ENCODE measurements at places on chromosomes 5 and 9.

DNA sequence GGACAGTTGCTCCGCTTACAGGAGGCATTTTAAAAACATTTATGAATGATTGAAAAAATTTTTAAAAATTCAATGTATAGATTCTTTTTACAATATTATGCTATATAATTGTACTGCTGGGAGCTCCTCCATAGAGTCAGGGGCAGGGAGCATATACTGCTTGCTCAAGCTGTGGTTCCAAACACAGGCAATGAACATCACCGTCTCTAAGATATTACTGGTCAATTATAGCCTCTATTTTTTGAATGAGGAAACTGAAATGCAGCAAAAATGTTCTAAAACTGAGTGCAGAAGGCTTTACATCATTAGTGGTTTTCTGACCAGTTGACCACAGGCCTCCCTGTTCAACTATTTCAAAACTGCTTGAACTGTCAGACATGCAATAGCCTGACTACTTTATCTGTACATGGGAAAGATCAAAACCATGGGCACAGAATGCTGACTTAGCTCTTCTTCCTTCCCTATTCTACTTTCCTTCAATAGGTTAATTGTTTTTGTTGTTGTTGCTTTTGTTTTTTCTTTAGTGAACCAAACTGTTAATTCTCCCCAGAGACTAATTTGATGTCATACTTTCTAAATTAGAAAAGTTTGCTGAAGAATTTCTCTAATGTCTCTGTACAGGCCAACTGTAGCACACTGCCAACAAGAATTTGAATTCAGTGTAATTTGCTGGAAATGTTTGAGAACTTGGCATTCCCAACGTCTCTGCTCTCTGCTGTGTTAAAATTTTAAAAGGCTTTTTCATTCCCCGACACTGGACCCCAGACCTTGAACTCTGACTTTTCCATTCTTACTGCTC, 107.6 kb upstream of the MPDZ start:
- DNase-seq = no peak

GRCh38 chr9:128846680-128847030, 17.1 kb upstream of the SPOUT1 start:
- DNase-seq = no peak

DNA sequence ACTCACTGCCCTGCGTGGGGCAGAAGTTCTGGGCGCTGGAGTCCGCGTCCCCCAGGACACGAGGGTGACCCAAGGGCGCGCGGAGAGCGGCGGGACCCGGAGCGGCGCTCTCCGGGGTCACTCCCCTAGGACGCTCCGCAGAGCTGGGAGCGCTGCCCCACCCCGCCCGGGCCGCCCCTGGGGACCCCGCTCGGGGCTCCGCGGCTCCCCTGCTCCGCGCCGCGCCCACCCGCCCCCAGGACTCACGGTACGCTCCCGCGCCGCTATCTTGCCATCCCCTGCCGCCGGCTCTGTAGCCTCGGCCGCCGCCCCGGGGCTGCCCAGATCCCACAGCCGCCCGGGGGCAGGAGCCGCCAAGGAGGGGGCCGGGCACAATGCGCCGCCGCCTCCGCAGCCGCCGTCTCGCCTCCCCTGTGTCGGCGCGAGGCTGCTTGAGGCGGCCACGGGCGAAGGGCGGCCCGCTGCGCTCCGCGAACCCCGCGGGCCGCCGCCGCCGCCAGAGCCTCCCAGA, 303 bp downstream of the LIFR start:
- DNase-seq = no peak

DNA sequence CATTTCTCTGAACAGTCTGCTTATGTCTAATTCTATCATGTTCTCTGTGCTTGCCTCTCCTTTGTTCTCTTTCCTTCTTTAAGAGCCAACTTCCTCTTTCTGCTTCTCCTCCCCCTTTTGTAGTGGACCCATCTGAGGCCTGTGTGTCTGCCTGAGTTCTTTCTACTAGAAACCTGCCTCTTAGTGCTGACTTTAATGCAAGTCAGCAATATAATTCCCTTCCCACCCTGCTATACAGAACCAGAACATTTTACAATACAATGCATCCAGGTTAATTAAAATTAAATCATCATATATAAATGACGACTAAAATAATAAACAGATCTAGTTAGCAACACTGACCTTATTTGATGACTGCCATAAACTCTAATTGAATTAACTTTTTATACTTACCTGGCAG, 82.6 kb upstream of the GAS1 start:
- no peak for DNase-seq

DNA sequence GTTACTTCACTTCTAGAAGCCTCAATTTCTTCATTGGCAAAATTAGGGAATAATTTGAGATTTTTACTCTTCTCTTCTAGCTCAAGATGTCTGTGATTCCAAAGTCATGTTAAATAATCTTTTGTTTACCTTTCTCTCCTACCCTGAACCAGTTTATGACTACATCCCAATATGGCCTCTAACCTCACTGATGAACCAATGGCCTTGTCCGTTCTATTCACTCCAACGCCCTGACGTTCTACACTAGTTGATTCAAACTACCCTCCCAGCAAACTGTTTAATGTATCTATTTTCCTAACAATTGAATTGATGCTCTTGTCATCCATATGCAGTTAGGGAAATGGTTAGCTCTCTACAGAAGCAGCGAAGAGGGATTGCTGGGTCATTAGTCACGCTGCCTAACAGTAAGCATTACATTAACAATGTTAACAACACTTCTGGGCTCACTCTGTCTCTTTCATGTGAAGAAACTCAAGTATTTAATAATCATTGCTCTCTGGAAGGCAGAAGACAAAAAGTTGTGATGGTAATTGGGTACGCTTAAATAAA, 38.0 kb downstream of the RAPGEF1 start:
- no peak for DNase-seq

DNA sequence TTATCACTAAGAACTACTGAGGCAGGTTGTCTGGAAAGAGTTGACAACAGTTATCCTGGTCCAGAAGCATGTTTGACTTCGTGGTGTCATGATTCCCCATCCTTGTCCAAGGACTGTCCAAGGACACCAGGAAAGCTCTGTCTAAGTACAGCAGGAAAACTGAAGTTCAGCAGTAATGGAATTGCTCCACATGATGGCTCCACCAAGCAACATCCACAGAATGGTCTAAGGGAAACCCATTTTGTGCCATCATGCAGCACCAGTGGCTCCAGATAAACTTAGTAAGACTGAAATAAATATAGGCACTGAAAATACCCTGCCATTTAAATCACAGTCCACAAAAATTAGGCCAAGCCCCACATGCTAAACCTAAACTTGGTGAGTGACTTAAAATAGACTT, 192.8 kb downstream of the CDH18 start:
- no peak for DNase-seq

GRCh38 chr9:127767410-127767809, 11.1 kb downstream of the SH2D3C start:
- DNase-seq = no peak

GRCh38 chr5:30450153-30450552, 743.3 kb upstream of the CDH6 start:
- DNase-seq = no peak

DNA sequence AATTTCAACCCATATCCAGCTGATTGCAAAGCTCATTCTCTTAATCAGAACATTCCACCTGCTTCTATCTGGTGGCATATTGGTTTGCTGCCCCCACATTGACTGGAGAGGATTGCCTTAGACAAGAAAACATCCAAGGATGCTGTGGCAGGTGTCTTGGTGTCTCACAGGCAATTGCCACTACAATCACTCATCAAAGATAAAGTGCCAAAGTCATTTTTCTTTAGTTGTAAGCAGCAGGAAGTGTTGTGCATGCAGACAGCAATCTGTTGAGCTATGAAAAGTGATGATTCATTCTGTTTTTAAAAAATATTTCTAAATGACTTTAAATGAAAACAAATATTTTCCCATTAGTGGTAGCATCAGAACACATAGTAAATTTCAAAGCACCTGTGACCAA, 53.9 kb downstream of the CDH6 start:
- DNase-seq = no peak

GRCh38 chr9:124014956-124015660, 3.5 kb downstream of the LHX2 start:
- DNase-seq = no peak

DNA sequence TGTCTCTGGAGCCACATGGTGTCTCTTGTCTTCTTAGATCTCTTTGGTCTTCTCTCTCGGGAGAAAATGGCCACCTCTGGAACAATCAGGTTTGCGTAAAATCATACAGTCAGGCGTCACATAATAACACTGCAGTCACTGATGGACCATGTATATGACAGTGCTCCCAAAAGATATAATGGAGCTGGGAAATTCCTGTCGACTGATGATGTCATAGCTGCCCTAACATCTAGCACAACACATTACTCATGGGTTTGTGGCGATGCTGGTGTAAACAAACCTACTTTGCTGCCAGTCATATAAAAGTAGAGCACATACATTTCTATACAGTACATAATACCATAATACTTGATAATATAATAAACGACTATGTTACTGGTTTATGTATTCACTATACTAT, 30.1 kb upstream of the RAI14 start:
- DNase-seq = no peak

DNA sequence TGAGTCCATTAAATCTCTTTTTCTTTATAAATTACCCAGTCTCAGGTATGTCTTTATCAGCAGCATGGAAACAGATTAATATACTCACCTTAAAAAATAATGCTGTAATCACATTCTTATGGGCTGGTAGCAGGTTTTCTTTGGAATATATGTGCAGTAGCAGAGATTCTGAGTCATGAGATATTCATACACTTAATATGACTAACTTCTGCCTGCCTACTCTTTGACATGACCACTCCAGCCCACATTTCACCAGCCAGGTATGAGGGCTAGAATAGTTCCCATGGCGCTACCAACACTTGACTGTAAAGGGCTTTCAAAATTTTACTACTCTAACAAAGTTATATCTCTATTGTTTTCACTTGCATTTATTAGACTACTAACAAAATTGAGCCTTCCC, 74.1 kb upstream of the GHR start:
- no peak for DNase-seq

- DNase-seq = no peak
Observed at GRCh38 chr5:4802044-4802443, 338.1 kb upstream of the ADAMTS16 start.

GRCh38 chr5:73067213-73067612, 53.2 kb upstream of the TMEM171 start:
- DNase-seq = no peak

DNA sequence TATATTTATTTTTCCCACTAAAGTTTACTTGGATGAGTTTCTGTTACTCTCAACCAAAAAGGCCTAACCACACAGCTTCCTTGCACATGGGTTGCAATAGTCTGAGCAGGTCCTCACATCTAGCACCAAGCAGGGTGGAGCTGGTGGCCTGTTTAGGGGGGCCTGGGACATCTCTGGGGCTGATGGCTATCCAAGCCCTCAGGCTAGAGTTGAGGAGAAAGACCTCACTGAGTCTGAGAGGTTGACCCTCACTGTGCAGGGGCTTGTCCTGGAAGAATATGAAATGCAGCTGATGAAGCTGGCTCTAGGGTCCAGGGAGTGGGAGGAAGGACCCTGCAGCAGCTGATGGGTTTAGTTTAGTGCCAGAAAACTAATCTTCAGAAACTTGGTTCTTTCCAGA, 217.1 kb upstream of the MVB12B start:
- no peak for DNase-seq

DNA sequence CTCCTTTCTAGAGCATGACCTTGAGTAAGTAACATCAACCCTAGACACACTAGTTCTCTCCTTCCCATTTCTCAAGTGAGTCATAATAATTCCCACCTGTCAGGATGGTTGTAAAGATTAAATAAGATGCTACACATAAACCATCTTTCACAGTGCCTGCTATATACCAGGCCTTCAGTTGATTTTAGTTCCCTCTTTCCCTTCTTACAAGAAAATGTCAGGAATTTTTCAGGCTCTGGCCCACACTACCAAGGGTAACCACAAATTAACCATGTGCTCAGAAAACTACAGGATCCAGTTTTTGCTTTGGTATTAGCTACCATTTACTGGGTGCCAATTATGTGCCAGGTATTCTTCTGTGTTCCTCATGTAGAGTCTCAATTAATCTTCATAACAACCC, 42.7 kb upstream of the RARS1 start:
- DNase-seq = no peak

DNA sequence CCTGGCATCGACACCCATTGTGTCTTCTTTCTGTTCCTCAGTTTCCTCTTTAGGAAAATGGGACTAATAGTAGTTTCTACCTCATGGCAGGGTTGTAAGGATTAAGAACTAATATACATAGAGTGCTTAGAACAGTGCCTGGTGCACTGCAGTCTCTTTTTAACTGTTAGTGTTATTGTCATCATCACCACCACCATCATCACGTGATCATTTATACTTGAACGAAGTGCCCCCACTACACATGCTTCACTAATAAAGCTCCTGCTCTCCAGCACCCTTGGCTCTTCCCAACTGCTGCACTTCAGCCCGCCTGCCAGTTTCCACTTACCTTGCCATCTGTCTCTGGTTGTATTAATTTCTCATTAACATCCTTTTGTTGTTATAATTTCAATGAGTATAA, 35.8 kb upstream of the MAST4 start:
- no peak for DNase-seq

- no peak for DNase-seq
Observed at GRCh38 chr9:76290555-76290954, 103.7 kb downstream of the RFK start.

- DNase-seq = no peak
Observed at GRCh38 chr5:151741678-151742423, 16.6 kb downstream of the ATOX1 start.

DNA sequence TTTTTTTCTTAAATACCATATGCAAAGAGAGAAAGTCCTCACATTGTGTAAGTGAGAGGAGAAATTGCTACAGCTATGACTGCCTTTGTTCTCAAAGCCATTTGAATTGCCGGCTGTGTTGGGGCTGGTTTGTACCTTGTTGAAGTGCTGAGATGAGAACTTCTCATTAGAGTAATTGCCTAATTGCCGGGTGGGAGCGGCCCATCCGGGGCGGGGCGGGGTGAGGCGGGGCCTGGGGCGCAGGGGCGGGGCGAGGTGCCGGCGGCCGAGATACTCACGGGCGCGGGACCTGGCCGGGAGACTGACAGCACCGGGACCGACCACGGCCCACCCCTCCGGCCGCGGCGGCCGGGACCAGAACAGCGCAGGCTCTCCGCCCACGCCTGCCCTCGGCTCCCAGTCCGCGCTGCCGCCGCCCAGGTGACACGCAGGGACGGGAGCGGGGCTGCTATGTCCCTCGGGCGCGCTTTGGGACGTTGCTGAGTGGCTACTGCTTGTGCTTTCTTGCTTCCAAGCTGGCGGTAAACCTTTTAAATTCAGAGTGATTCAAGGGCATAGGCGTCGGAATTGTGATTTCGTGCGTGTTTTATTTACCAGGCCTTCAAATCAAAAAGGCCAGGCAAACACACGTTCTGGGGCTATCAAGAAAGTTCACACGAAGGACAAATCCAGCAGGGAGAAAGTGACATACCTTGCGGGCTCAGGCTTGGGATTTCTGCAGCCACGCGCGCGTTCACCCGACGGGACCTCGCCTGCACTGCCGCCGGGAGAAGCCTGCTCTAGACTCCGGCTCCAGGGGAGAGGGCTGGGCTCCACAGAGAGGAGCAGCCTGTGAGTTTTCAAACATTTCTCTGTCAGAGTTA, 269.1 kb downstream of the FANCC start:
- no peak for DNase-seq

GRCh38 chr9:105884416-105884815, 190.1 kb downstream of the TMEM38B start:
- no peak for DNase-seq

Data from hypothalamus (tissue), 51 donors.